ENCODE measurements at places on chromosomes 6 and 20.

DNA sequence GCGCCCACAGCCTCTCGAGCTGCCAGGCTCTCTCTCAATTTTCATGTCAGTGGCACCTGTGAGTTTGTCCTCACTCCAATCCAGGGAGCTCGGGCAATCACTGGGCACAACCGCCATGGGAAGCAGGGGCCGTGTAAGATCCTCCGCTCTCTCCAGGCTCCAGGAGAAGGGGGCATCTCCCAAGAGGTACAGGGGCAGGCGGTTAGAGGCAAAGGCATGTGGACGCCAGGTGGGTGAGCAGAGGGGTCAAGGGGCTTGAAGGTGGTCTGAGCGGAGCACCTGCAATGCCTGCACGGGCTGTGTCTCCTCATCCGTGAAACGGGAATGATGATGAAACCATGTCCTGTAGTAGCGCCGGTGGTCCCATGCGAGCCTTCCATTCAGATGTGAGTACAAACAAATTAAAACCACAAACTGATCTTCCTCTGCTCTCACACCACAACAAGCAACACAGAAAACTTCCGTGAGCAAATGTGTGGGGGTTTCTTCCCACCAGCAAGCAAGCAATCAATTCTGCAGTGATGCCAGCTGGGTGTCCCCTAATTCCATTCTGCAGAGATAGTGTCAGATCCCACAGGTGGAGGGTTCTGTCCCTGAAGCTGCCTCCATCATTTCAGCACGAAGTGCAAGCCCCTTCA is 222.5 kb upstream of the PMEPA1 start:
- DNase-seq: no peak

- DNase-seq: no peak
These were observed 135.9 kb downstream of the AGPAT4 start for GRCh38 chr6:161137839-161138542.

DNA sequence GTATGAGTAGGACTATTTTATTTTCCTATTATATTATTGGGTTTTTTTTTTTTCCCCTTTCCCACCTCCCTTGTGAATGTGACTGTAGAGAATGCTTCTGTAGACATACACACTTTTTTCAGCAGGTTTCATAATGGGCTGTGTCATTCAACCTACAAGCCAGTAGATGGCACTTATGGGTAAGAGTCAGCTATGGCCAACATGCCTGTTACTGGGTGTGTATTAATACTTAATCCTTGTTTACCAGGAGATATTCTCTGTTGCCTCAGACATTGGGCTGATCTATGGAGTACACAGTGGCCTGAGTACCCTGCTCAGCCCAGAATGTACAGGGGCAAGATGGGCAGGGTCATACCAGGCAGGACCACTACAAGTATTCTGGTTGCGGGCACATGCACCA is 382.5 kb downstream of the EPHA7 start:
- DNase-seq: no peak

- DNase-seq: no peak
These were observed 80.1 kb downstream of the AIG1 start for GRCh38 chr6:143140767-143141166.

DNA sequence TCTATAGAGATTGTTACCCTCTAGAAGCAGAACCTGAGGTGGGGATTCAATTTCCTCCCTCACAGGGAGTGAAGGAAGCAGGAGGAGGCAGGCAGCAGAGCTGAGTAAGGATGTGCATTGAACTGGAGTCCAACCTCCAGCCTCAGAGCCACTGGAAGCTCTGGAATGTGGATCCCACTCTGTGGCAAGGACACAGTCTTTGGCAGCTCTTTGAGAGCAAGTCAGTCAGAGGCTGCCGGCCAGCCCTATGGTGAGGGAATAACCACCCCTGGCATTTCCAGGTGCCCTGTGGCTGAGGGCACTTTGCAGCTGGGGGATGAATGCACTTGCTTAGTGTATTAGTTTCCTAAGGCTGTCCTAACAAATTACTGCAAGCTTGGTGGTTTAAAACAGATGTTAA is 37.2 kb downstream of the EBF4 start:
- no peak for DNase-seq

DNA sequence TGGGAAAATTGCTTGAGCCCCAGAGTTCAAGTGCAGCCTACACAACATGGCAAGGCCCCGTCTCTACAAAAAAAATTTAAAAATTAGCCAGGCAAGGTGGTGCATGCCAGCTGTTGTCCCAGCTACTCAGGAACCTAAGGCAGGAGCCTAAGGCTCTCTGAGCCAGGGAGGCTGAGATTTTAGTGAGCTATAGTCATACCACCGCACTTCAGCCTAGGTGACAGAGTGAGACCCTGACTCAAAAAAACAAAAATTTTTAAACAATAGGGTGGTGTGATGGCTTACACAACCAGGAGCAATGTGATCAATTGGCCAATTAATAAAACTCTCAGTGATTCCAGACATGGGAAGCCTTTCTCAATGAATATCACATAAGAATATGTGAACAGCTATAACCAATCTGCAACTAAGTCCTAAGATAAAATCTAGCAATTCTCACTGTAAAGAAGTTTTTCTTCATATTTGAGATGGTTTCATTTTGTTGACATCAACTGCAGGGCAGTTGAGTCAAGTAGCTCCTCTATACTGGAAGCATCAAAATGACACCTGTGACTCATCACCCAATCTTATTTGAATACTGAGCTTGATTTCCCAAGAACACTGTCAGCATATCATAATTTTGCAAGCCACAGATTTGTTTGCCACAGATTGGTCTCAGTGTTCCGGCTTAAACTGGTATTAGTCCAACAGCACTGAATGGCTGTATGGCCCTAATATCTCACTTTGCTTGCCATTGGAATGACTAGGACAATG is 169.0 kb upstream of the GJE1 start:
- no peak for DNase-seq

GRCh38 chr6:29751480-29751879 is 28.2 kb downstream of the HLA-F start:
- no peak for DNase-seq

DNA sequence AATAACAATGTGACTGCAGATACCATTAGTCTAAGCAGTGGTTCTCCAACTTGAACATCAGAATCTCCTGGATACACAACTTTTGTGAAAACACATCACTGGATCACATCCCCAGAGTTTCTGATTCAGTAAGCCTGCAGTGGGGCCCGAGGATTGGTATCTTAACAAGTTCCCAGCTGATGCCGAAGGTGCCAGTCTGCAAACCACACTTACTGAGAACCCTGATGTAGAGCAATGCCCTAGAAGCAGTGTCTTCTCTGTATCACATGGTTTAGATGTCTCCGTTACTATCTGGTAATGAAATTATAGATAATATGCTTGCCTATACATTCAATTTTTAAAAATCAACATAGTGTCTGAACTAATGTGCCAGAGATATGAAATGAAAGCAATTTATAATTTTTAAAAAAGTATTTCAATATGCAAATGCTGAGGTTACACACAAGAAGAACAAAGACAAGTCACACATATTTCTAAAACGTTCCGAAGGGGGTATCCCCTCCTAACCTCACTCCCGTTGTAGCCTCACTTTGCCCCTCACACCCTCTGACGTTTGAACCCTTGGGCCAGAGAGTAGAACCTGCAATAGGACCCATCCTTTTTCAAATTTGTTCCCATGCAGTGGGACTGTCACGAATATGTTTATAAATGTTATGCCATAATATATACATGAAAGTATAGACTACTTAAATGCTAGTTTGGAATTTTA is 115.4 kb upstream of the SAMD5 start:
- no peak for DNase-seq

DNA sequence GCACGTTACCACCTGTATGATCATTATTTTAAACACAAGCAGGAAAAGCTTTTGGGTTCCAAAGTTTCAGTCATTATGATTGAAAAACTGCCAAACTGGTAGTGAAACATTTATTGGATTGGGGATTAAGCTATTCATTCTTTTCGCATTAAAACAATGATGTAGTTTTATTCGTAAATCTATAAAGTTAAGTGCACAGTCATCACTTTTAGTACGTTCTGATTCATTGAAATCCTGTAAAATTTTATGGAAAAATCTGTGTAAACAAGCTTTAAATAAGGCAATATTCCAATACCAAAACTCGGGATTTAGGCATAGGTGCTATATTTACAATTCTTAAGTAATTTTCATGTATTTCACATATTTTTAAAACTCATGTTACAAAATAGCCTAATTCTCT is 379.9 kb downstream of the PLCB1 start:
- no peak for DNase-seq

DNA sequence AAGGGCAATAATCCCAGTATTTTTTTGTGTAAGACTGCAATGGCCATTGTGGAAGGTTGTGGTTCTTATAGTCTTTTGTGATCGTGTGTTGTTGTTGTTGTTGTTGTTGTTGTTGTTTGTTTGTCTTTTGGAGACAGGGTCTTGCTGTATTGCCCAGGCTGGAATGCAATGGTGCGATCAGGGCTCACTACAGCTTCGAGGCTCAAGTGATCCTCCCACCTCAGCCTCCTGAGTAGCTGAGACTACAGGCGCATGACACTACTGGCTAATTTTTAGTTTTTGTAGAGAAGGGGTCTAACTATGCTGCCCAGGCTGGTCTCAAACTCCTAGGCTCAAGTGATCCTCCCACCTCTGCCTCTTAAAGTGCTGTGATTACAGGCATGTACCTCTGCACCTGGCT is 3.5 kb upstream of the GSTA4 start:
- DNase-seq: no peak

DNA sequence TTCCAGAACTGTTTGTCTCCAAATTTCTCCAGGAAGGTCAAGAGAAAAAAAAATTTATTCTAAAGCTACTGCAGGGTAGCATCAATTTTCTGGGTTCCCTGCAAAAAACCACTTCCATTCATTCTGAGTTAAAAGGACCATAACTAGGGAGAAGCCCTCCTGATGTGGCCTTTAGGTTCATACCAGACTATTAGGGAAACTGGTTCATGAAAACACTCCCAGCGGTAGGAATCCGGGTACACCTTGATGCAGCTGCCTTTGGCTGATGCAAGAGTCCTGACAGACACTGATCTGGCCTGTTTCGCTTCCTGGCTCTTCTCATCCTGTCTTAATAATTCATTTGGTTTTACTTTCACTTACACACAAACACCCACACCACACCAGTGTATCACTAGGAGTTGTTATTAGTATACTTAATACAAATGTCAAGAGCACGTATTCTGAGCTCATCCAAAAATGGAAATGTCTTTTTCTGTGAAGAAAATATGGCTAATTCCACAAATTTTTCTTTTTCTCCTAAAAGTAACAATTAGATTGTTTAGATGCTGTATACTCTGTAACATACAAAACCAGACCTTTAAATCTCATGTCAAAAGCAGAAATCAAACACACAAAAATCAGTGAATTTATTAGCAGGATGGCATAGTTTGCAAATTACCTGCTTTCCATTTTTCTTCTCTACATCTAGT is 38.4 kb upstream of the ARHGAP18 start:
- no peak for DNase-seq

DNA sequence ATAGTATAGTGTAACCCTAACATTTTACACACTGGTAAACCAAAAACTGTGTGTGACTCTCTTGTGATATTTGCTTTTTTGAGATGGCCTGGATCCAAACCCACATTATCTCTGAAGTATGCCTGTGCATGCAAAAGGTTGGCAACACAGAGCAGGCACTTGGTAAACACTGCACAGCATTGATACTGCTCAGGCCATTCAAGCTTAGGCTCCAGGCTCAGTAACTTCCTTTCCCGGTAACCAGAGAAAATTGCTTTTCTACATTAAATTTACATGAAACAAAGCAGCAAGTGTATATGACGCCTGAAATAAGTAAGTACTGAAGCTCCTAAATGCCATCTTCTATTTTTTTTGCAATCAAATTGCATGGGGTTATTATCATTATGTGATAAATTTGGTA is 205.7 kb downstream of the EPM2A start:
- no peak for DNase-seq

DNA sequence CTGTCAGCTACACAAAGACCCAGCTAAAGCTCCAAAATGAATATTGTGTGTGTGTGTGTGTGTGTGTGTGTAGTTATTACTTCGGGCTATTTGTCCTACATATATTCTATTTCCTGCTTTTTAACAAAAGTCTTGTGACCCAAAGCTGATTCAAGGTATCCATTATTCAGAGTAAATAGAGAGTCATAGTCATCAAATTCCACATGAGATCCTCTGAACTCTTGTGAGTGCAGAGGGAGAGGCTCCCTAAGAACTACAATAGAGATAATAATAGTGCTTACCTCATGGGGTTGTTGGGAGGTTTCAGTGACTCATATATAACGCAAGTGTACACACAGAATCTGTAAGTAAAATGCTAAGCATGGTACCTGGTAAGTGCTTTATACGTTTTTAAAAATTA is 95.6 kb upstream of the SHLD1 start:
- no peak for DNase-seq

DNA sequence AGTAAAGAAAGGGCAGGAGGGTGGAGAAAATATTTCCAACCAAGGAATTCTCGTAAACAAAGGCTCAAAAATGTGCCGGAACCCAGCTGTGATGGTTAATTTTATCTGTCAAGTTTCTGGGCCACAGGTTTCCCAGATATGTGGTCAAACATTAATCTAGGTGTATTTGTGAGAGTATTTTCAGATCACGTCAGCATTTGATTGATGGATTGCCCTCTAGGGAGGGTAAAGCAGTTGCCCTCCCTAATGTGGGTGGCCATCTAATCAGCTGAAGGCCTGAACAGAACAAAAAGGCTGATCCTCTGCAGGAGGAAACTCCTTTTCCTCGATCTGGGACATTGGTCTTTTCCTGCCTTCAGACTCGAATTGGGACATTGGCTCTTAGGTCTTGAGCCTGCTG is 298.7 kb upstream of the TCF21 start:
- no peak for DNase-seq

DNA sequence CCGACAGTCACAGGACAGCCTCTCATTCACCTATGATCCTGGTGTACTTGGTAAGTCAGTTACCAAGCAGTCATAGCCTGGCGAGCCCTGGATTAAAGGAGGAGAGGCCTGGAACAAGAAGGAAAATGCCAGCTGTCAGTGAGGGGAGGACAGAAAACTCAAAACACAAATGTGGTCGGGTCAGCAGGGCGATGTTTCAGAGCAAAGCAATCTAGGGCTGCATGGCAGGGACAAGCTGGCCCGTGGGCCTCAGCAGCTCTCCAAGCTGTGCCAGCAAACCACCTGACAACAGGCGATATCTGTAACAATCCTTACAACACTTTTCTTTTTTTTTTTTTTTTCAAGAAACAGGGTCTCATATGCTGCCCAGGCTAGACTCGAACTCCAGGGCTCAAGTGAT is 40.3 kb downstream of the MGME1 start:
- DNase-seq: no peak

GRCh38 chr20:63552481-63553249 is 1.3 kb upstream of the FNDC11 start:
- DNase-seq: no peak

DNA sequence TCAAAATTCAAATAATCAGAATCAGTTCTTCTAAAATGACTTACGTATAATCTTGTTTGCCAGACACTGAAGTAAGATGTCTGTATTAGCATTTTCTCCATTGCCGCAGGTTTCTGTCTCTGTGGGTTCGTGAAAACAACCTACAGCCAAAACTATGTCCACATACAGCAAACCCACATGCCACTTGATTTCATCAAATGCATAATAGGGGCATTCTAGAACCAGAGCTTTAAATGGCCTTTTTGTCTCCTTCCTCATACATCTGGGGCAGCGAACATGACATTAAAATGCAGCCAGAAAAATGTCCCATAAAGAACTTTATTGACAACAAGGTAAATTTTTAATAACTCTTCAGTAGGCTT is 90.2 kb upstream of the QKI start:
- DNase-seq: no peak
